PC-3 (cell line): ENCODE measurements at places on chromosomes 11 and 22.
A peak's percentile ranks its signal among the peaks of the same experiment; 100 is the strongest.

- peak; percentile 34 for DNase-seq
Measured at GRCh38 chr11:94379613-94380012, 21.6 kb downstream of the GPR83 start.

GRCh38 chr22:49827271-49827852 is 311 bp downstream of the BRD1 start:
- DNase-seq: no peak

- DNase-seq: no peak
Measured at GRCh38 chr11:115123641-115124040, 380.6 kb downstream of the CADM1 start.

DNA sequence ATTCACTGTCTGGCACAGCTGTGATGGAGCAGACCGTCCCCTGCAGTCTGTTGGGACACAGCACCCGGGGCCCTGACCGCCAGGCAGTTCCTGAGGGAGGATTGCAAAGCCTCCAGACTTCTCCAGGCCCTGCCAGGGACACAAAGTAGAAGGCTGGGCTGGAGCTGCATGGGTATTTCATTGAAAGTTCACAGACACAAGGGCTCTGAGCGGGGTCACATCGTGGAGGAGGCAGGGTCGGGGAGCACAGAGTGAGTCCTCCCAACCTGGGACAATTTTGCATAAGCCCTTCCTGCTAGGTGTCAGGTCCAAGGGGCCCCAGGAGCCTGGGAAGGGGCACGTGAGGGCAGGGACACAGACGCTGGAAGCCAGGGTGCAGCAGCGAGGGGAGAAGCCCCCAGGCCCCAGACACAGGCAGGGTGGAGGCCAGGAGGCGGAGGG is 15.7 kb downstream of the IFITM10 start:
- DNase-seq: no peak

- no peak for DNase-seq
Measured at GRCh38 chr11:68837583-68838571, 3.8 kb downstream of the CPT1A start.

DNA sequence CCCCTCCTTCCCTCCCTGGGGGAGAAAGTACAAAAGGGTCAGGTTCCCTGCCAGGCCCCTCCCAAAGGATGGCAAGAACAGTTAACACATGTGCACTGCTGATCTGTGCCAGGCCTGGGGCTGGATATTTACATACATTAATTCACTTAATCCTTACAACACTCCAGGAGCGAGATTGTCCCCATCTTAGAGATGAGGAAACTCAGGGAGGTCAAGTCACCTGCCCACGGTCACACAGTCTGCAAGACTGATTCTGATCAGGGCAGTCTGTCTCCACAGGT is 36.5 kb downstream of the NECTIN1 start:
- no peak for DNase-seq

DNA sequence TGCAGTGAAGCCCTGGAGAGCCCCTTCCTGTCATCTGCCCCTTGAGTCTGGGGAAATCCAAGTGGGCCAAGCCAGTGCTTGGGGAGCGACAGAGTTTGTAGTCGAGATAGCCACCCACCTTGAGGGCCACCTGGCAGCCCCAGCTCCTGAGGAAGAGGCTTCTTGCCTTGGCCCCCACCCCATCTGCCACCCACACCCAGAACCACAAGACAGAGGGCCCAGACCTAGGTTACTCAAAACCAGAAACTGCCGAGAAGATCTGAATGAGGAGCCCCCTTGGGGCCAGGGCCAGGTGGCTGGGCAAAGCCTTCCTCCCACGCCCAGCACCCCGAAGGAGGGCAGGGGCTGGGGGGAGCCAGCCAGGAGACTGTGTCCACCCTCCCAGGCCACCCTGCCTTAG is 18.8 kb upstream of the PRR5 start:
- no peak for DNase-seq

DNA sequence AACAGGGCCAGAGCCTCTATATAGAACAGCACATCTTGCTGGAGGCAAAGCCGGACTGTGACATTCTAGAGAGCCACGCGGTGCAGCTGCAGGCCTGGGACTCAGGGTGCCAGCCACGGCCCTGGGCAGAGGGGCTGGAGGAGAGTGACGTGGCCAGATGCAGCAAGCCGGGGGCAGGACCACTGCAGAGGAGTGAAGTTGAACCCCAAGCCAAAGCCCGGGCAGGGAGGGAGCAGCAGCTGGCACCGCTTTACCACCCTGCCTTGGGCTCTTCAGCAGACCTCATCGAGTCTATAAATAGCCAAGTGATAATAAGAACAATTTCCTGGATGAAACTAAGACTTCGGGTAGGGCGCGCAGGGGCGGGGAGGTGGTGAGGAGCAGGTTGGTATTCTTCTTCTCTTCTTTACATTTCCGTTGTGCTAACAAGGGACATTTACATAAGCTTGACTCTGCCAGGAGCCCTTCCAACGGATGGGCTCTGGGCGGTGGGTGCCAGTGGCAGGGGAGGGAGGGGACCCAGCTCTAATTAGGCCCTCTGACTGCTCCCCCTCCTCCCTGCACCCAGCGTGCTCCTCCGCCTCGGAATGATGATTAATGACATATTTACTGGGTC is 110.2 kb downstream of the ST3GAL4 start:
- DNase-seq: no peak

DNA sequence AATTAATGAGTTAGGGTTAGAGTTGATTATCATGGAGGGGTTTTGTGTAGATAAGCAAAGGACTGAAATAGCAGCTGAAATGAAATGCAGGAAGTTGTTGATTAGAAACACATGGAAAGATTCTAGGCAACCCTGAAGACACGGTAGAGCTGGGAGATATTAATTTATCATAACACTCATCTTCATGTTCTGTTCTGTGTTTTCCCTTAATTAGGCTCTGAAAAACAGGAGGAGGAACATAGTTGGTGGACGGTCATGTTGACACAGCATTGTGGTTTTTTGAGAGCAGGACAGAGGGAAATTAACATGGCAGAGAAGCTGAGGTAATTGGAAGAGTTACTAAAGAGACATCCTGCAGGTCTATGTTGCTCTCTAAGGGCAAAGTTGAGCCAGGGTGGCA is 138.8 kb upstream of the UBASH3B start:
- no peak for DNase-seq

DNA sequence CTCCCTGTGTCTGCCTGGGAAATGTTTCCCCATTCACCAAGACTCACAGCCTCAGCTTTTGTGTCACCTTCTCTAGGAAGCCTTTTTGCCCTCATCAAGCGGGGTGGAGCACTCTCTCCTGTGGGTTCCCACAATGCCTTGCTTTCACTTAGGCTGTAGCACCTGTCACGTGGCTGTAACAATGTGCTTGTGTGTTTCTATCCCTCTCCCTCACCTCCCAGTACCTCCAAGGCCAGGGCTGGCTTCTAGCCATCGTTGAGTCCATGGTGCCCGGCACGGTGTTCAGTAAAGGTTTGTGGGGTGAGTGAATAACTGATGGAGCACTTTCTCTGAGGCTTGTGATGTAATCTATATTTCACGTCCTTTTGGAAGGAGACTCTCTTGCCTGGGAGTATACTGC is 153.2 kb downstream of the TTC17 start:
- no peak for DNase-seq

DNA sequence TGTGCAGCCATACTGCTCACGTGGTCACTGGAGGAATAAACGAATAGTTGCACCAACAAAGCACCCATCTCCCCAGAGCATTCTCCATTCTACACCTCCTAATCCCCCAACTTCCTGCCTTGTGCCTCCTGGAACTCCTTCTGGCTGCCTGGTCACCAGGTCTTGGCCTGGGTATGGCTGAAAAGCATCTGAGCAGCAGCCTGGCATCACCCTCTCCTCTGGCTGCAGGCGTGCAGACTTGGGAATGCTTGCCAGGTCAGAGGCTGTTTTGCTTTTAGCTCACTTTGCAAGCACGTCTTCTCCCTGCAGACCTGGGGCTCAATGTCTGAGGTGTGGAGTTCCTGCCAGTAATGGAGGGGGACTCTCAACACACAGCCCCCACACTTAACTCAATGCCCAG is 33.3 kb upstream of the KCNJ11 start:
- DNase-seq: no peak

- peak; percentile 7 for DNase-seq
Measured at GRCh38 chr11:91795139-91795887, 429.3 kb upstream of the FAT3 start.

DNA sequence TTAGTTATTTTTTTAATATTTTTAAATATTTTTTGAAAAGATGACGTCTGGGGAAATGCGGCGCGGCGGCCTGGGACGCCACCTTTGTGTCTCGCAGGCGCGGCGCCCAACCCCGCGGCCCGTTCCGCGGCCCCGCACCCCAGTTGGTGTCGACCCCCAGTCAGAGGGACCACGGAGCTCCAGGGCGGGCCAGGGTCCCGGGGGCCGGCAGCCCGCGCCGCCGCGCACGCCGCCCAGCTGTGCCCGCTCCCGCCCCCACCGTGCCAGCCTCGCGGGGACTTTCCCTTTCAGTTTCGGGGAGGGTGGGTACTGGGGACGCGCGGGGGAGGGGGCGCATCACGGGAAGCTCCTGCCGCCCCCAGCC is 1.6 kb downstream of the CCND1 start:
- no peak for DNase-seq

GRCh38 chr11:63616953-63617352 is 2.7 kb upstream of the PLAAT3 start:
- DNase-seq: no peak

DNA sequence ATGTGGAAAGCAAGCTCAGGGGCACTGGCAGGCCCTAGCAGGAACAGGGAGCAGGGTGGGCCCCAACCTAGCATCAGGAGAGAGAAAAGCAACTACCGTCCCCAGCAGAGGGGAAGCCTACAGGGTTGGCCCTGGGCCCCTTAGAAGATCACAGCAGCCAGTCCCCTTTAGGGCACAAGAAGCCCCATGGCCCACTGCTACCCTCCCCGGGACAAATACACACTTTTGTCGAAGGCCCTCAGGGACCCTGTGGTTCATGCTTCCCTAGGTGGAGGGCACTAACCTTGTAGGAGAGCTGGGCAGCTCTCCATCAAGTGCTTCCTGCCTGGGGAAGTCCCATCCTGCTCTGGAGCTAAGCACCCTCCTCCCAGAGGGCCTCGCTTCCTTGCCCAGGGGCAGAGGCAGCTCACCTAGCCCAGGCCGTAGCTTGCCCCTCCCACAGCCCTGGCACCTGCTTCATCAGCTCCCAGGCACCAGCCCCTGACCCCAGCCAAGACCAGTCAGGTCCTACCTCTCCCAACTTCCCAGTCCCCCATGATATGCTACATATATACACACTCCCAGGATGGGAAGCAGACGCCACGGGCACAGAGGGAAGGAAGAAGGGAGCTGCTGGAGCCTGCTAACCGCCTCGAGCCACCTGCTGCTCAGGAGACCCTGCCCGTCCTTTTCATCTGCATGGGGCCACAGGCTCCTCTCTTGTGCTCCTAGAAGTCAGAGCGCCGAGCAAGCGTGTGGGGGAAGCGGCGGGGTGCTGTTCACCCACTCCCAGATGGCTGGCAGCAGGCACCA is 20.1 kb downstream of the SUN2 start:
- DNase-seq: no peak

GRCh38 chr22:44245438-44245837 is 64.7 kb downstream of the PARVG start:
- DNase-seq: no peak

- DNase-seq: peak; percentile 70
Measured at GRCh38 chr11:2312232-2313042, 10.6 kb downstream of the TSPAN32 start.

DNA sequence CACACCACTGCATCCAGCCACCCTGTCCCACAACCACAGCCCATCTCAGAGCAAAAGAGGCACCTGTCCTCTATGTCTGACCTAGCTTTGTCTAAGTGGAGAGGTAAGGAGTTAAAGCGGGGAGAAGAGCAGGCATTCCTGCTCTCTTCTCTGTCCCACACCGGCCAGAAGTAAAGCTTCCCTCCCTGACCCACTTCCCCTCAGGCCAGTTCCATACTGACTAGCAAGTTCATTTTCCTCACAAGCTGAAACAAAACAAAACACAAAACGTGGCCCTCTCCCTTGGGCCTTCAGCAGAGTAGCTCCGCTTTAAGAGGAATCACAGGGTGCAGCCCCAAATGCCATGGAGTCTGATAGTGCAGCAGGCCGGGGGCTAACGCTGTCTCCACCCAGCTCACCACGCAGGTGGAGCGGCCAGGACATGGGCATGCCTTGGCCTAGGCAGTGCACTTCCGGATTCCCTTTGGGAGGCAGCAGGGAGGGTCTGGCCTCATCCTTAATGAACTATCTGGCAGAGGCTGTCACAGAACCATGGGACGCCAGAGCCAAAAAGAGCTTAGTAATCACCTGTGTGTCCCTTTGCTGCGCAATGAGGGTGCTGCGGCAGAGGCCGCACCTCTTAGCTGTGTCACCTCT is 34.0 kb downstream of the FLI1 start:
- DNase-seq: no peak

- peak; percentile 17 for DNase-seq
Measured at GRCh38 chr22:30459181-30460052, 12.4 kb downstream of the SEC14L3 start.

- no peak for DNase-seq
Measured at GRCh38 chr11:108838792-108839105, 173.9 kb downstream of the DDX10 start.

DNA sequence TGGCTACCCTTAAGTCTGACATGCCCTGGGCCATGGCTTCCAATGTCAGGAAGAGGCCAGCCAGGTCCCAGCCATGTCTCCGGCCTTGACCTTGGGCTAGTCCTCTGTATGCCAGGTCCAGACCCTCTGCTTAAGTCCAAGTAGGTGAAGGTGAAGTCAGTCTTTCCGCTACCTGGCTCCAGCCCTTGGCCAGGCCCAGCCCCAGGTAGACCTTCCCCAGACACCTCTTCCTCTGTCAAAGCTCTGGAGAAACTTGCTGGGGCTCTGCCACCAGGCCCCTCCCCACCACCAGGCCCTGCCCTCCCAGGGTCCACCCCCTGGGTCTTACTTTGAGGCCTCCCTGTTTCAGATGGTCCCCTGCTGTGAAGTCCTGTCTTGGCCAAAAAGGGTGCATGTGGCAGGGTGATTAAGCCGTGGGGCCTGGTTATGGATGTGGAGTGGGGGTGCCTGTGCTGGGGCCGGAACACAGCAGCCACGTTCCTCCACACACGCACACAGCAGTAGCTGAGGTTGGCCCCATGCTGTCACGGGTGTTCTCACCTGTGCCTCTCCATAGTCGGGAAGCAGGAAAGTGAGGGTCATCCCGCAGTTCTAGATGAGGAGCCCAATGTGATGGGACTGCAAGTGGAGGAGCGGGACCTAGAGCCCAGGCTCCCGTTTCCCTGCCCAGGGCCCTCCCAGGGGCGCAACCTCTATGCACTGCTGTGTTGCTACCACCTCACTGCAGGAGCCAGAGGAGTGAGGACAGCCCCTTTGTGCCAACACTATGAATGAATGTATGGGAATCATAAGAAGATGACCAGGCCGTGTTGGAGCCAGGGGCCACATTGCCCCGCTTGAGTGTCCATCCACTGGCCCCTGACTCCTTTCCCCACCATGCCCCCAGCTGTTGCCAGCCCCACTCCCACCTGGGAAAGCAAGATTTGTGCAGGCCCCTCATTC is 72.2 kb downstream of the LINC01488 start:
- DNase-seq: no peak

DNA sequence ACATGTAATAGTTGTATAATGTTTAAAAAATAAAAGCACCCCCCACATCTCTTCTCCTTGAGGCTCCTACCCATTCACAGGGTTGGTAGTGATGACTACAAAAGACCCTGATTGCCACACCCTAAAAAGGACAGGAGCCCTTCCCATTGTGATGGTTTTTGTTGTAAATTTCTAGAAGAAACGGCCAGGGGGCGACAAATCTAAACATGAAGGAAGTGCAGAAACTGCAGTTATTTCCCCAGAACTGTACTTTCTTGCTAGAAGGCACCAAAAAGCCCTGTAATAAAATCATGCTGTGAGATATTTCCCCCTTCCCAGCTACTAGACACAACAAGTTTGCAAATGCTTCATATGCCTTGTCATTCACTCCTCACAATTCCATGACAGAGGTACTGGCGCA is 10.8 kb downstream of the PRR5L start:
- DNase-seq: peak; percentile 57

GRCh38 chr22:42414565-42415303 is 17.5 kb downstream of the NFAM1 start:
- no peak for DNase-seq
